Central memory CD8-positive, alpha-beta T cell (primary cell): ENCODE measurements at places on chromosomes 11 and 22.
A peak's percentile ranks its signal among the peaks of the same experiment; 100 is the strongest.

- no peak for DNase-seq
These were observed 85.0 kb upstream of the PLET1 start for GRCh38 chr11:112345706-112346105.

GRCh38 chr11:44851496-44851895 is 99.2 kb downstream of the TP53I11 start:
- no peak for DNase-seq

DNA sequence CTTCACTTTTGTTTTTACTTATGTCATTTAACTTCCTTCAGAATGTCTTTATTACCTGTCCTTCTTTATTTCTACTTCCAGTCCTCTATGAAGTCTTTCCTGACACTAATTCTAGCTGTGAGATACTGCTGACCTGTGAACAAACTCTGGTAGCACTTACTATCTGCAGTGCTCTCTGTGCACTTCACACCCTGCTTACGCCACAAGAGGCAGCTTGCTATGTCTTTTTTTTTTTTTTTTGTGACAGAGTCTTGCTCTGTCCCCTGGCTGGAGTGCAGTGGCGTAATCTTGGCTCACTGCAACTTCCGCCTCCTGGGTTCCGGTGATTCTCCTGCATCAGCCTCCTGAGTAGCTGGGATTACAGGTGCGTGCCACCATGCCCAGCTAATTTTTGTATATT is 10.7 kb downstream of the STIM1 start:
- no peak for DNase-seq

- DNase-seq = no peak
These were observed 217.5 kb upstream of the SORL1-AS1 start for GRCh38 chr11:121670266-121670665.

GRCh38 chr11:83220260-83220659 is 26.7 kb downstream of the ANKRD42 start:
- DNase-seq = no peak

DNA sequence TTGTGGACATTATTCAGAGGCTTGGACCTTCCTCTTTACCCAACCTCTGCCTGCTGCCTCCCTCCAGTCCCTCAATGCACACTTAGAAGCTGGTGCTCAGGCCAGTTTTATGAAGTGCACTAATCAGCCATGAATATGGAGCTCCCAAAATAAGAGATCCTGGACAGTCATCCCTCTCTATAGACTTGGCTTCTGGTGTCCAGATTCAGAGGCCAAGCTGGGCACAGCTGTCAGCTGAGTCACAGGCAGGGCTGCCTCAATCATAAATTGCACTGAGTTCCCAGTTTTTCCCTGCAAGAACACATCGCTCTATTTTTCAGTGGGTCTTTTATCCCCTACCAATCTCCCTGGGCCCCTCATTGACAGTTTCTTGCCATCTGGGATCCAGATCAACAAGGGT is 161.7 kb upstream of the CADM1 start:
- DNase-seq = no peak

GRCh38 chr22:29040385-29041275 is 21.0 kb downstream of the C22orf31 start:
- DNase-seq = peak; percentile 39

DNA sequence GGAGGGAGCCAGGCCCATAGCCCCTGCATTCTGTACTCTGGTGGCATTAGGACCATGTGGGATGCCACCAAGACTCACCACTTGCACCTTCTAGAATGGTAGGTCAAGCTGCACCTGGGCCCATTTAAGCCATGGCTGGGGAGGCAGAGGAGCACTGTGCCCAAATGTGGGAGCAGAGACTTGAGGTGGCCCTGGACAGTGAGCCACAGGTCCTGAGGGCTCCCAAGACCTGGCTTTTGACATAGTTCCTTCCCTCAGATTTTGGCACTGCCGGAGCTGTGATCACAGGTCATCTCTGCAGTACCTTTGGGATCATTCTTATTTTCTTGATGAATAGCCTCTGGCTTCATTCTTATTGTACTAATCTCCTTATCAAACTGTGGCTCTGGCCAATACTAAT is 43.2 kb downstream of the ST3GAL4 start:
- DNase-seq = no peak
